ENCODE measurements at places on chromosomes 4 and X.

DNA sequence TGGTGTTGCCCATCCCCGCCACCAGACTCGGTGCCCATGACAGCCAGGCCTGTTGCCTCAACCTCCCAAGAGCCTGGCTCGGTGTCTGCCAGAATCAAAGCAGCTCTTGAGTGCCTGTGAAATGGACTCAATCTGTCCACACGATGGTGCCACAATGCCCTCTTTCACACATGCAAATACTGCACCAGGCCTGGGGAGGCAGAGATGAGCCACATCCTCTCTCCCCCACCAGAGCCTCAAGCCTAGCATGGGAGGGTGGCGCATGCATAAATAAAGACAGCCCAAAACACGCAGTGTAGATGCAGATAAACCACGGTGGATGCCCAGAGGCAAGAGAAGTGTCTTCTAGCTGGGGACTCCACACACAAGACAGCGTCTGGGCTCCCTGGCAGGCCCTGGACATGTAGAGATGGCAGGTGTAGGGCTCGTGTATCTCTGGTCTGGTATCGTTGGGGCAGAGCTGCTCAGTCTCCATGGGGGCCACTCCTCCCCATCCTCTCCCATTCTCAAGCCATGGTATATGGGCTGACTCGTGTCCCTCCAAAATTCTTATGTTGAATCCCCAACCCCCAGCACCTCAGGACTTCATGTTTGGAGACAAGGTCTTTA, 65.6 kb downstream of the JAKMIP1 start:
- DNase-seq: no peak

GRCh38 chrX:85992811-85993229, 54.5 kb downstream of the CHM start:
- DNase-seq: peak; percentile 35

- peak; percentile 17 for DNase-seq
Measured at GRCh38 chrX:51860679-51861078, 32.7 kb upstream of the MAGED1 start.

GRCh38 chr4:113745711-113746110, 15.8 kb downstream of the CAMK2D start:
- DNase-seq: no peak

DNA sequence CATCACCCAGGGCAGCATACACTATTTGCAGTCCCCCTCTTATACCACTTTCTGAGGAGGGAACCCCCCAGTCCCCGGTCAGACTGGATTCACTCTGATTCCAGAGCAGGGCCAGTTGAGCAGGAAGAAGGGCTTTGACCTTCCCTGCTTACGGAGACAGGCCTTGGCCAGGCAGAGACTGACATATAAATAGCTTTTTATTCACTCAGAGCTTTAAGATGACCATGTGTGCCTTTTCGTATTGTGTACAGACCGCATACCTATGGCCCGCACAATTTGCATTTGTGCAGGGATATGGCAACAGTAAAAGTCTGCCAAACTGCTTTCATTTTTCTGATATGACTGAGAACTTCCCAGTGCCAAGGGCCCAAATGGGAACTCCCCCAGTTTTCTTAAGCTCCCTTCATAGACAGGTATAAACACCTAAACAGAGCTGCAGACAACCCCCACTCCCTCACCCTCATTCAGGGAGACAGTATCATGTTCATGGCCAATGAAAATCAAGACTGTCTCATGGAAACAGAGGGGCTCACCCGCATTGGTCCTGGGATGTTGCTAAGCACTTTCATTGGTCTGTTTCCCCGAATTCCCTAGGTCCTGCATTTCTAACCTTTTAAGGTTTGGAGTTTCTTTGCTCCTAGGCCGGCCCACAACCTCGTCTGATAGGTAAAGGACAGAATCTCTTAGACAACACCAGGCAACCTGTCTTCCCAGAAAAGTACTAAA, 86.0 kb downstream of the RTL5 start:
- peak; percentile 57 for DNase-seq

- DNase-seq: no peak
Measured at GRCh38 chrX:129846716-129847115, 3.0 kb upstream of the ZDHHC9 start.

- DNase-seq: no peak
Measured at GRCh38 chr4:101818362-101818761, 27.8 kb downstream of the BANK1 start.

All from NCI-H1436 (cell line).